ENCODE measurements at places on chromosomes 7 and 10.

DNA sequence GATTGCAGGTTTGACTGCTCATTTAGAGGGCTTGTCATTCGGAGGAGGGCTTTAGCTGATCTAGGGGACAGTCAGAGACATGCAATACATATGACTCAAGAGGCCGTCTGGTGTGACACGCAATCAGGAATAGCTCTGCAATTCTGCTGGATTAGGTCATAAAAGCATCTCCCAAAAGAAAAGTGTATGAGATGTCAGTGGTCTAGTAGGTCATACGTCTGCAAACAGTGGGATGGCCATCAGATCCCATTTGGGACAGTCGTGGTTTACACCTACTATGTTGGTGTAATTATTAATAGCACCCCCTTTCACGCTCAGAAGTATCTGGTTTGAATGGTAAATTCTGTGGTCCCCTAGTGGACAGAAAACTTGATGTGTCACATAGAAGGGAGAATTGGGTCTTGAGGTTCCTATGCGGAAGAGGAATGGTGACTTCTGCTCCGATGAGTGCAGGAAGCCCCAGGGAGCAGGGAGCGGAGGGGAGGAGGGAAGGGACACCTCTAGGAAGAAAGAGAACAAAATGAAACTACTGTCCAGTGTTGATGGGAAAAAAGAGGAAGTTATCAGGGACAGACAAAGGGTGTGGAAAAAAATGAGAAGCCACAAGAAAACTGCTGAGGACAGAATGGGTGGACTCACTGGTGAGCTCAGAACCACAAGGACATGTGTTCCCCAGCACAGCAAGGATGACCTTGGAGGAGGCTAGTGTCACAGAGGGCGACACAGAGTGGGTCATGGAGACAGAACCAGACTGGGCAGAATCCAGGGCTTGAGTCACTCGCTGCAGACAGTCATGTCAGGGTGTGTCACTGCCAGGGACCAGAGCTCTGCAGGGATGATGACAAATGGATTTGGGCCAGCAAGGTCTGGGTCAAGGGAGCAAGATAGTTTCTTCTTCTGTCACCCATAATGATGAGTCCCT, 59.9 kb downstream of the MAP3K8 start:
- no peak for DNase-seq

DNA sequence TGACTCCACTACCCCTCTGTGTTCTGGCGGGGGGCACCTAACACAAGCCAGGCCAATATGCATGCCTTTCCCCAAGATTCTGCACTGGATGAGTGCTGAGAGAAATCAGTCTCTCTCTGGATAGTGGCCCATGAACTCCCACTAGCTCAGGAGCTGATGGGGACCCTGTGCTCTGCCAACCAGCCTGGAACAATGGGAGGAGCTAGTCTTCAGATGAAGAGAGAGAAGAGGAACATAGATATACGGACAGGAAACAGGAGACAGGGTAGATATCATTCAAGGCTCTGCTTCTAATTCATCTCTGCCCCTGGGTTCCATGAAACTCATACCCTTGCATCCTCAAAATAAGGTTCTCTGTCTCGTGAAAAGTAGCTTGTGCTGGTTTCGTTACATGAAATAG, 27.9 kb upstream of the PLXNA4 start:
- DNase-seq, result no peak

GRCh38 chr7:39678930-39679709, 55.7 kb downstream of the RALA start:
- no peak for DNase-seq

GRCh38 chr7:82364048-82364447, 79.5 kb downstream of the CACNA2D1 start:
- DNase-seq, result no peak

DNA sequence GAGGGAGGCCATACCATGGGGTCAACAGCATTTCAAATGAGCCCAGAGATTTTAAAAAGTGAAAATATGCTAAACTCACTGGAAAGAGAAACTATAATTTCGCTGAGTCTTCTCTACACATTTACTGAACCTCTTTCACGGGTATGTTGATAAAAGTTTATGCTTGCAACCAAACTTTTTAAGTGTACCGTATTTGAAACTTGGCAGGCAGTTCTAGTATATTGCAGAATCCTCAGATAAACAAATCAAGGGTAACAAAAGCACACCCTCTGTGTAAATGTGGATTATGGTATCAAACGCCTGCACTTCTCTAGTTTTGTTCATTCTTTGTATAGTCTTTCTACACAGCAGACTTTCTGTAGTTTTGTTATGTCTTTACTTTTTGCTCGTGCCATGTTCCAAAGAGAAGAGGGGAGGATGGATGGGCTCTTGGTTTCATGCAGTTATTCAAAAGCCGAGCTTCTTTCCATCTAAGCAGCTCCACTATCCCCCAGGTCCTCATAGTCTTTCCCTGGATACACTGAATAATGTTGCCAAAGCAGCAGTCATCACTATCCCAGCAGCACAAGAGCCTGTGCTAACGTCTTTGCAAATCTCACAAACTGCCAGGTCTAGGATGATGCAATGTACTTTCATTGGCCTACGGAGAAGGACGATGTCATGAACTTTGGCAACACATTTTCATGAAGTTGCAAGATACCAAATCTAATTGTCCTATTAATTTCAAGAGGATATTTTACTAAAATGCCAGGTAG, 131.2 kb downstream of the MPP7 start:
- DNase-seq, result no peak

GRCh38 chr7:34928052-34928451, 109.2 kb downstream of the DPY19L1 start:
- peak; percentile 46 for DNase-seq

DNA sequence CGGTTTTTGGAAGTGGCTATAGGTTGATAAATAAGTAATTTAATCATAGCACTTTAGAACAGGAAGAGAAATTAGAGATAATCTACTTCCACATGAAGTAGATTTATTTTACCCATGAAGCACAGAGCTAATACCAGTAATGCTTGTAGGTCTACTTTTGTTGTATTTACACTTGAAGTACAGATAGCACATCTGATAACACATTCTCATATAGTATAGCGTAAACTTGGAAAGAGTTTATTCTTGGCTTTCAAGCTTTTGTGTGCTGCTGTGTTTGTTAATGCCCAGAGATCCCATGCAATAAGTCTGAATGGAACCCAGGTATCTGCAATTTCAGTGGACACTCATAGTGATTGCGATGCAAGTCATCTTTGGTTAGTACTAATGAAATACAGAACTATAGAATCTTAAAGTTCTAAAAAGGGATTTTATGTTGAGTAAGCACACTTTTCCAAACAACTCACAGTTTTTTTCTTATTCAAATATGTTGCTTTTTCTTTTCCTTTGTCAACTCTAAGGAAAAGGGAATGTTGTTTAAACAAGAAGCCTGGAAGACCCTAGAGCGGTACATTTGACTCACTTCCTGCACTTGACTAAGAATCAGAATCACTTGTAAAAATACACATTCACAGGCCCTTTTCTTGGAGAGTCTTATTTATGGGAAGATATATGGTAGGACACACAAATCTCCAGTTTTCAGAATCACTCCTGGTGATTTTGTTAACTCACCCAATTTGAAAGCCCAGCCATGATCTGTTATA, 105.8 kb downstream of the GNAI1 start:
- no peak for DNase-seq

DNA sequence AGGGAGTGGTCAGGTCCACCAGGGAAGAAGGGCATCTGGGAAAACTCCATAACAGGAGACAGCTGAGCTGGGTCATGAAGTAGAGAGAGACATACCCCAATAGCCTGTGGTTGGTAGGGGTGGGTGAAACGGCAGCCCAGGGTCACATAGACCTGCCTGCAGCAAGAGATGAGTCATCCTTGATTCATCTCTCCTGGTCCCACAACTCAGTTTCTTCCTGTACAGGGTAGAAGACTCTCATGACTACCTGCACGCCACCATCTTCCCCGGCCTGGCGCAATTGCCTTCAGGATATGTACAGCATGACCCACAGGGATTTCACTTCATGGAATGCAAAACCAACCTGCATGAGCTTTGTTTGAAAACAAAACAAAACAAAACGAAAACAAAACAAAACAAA, 45.1 kb upstream of the ADAM12 start:
- DNase-seq, result no peak

DNA sequence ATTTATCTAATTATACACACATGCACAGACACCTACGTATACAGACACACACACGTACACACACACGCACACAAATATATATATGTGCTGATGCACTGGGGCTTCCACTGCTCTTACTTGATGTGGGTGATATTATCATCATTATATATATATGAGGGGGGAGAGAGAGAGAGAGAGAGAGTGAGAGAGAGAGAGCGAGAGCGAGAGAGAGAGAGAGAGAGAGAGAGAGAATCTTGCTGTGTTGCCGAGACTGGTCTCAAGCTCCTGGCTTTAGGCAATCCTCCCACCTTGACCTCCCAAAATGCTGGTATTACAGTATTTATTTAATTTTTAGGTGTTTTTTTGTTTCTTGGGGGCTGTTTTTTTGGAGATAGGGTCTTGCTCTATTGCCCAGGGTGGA, 3.6 kb upstream of the RABGEF1 start:
- DNase-seq, result no peak

- DNase-seq, result no peak
Observed at GRCh38 chr10:89371079-89371478, 6.8 kb upstream of the IFIT1B start.

DNA sequence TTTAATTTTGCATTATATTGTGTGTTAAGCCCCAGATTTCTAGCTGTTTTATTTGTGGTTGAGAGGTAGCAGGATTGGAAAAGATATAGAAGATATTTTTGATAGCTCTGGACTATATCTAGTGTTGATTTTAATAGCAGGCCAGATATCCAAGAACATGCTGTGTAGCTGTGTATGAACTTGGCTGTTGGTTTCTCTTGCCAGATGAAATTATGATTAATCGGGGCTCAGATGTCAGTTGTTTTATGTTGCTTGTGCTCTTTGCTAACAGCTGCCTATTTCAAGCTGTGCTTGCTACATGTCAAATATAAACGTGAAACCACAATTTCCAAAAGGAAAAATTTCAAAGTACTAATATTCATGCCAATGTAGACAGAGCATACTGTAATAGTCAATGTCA, 141.1 kb downstream of the GRM3 start:
- DNase-seq, result no peak

GRCh38 chr10:16852624-16853023, 35.4 kb upstream of the RSU1 start:
- no peak for DNase-seq

GRCh38 chr7:100829150-100829716, 1.9 kb upstream of the EPHB4 start:
- no peak for DNase-seq

- peak; percentile 43 for DNase-seq
Observed at GRCh38 chr10:78215645-78216044, 182.0 kb downstream of the RPS24 start.

DNA sequence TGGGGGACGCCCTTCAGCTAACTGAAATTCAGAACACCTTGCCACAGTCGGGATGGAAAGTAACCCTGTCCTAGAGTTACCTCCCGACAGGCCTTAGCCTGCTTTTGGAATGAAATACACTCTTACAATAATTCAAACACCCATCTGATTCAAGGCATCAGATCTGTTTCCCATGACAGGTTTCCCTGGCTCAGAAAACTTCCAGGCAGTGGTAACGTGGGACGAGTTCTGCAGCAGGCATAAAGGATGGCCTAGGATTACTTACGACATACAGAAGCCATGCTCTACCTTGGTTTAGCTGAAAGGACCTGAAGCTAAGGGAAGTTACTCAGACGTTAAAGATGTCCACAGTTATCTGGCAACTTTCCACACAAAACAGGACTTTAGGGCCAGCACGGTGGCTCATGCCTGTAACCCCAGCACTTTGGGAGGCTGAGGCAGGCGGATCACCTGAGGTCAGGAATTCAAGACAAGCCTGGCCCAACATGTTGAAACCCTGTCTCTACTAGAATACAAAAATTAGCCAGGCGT, 5.0 kb downstream of the PAXIP1 start:
- DNase-seq, result no peak

DNA sequence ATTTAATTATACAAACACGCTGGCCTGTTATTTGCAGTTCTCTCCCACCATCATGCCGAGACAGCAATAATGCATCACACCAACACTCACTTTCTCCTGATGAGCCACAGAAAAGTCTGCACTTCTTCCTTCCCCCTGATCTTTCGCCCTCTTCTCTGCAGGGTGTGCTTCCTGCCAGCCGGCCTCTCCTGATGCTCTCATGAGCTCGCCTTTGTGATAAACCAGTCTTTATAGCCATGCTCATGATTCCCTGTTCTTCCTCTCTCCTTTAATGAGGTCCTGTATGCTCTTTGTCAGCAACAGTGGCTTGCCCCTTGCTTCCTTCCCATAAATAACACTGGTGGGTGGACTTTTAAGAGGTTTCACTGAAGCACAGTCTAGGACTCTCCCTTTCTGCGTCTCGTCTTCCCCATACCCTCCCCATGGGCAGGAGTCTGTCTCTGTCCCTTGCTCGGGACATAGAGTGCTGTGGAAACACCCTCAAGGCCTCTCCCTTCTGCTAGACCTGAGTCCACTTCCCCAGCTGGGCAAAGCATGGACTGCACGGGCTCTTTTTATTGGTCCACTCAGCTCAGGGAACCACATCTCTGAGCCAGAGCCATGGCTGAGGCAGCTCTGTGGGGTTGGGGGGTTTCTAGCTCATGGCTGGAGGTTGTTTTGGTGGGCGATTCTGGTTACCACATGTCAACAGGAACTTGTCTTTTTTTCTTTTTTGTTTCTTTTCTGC, 133.9 kb downstream of the C10orf105 start:
- DNase-seq, result no peak

- no peak for DNase-seq
Observed at GRCh38 chr7:43856996-43857395, 12.3 kb downstream of the MRPS24 start.

DNA sequence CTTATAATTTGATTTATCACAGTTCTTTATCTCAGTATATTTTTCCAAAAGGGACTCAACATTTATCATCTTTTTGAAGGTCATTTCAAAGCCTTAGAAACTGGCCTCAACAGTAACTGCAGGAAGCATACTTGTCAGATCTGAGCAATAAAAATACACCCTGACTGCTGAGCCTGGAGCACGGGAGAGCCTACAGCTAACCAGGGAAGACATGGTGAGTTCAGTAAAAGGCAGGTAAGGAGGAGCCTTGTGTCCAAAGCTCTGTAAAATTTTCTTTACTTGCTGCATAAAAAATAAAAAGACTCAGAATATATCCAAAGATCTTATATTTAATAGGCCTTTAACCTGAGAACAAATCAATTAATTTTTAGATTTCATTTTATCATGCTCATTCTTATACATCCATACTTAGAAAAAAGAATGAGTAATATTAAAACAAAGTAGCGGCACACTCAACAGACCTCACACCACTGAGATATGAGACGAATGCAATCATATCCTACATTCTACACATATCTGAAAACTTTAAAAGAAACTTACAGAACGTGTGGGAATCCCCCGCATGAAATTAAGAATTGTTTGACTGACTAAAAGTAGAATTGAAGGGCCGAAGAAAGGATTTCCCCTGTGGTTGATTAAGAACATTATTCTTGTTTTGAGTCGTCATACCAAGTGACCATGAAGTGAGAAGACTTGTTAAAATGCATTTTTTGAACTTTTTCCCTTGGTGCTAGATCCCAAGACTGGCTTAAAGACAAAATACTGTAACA, 296.4 kb upstream of the MKLN1 start:
- DNase-seq, result no peak

GRCh38 chr10:115957012-115957399, 316.0 kb downstream of the GFRA1 start:
- no peak for DNase-seq
